ENCODE measurements at places on chromosomes 2 and 18.
A peak's percentile ranks its signal among the peaks of the same experiment; 100 is the strongest.

- DNase-seq: no peak
Observed at GRCh38 chr2:65681503-65681902, 249.1 kb upstream of the SPRED2 start.

- DNase-seq: no peak
Observed at GRCh38 chr2:226556050-226556449, 243.6 kb downstream of the IRS1 start.

GRCh38 chr2:129428086-129428660, 551.3 kb upstream of the RAB6C start:
- DNase-seq: no peak

DNA sequence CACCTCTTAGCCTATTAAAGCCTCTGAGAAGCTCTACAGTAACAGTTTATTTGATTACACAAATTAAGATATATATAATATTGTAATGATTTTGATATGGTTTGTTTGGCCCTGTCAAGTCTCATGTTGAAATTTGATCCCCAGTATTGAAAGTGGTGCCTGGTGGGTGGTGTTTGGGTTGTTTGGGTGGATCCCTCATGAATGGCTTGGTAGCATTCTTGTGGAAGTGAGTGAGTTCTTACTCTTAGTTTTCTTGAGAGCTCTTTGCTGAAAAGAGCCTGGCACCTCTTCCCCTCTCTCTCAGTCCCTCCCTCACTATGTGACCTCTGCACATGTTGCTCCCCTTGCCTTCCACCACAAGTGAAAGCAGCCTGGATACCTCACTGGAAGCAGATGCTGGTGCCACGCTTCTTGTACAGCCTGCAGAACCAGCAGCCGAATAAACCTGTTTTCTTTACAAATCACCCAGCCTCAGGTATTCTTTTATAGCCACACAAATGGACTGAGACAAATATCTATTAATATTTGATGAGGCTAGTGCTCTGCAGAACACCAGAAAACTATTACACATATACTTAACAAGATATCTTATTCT, 52.8 kb downstream of the SLC4A10 start:
- DNase-seq: no peak

GRCh38 chr2:106970471-106971261, 84.7 kb upstream of the ST6GAL2 start:
- DNase-seq: no peak

DNA sequence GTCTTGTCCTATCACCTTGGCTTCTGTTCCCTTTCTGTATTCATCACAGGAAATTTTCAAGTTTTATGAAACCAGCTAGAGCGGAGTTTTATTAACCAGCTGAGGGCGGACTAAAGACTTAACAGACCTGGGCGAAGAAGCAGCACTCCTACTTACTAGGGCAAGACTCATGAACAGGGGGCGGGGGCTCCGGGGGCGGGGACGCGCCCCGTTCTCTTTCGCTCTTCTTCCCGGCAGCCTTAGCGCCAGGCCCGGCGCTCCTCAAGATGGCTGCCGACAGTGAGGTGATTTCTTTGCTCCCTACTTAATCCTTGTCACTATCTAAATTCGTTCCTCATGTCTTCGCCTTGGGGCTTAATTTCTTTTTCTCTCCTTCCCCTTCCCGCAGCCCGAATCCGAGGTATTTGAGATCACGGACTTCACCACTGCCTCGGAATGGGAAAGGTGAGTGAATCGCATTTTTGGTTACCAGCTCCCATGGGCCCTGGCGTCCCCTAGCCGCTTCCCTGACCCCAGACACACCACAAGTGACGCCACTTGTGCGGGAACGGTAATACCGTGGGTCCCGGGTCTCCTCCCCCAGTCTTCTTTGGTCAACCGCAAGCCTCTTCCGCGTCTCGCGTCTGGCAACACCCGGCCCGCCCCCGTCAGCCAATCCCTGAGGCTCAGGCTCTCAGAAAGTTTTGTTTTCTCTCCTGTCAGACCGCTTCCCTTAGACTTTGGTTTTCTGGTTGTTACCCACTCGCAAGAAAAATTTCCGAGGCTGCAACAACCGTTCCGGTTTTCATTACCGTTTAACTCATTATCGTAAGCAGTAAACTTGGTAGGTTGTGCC, at the start of gene RAB3GAP1:
Gene RAB3GAP1, plus strand, starts transcription at position 251 of the 835 bp plus-strand sequence. Its CDS starts 16 bp downstream, at position 267.
- peak; percentile 88 for DNase-seq

DNA sequence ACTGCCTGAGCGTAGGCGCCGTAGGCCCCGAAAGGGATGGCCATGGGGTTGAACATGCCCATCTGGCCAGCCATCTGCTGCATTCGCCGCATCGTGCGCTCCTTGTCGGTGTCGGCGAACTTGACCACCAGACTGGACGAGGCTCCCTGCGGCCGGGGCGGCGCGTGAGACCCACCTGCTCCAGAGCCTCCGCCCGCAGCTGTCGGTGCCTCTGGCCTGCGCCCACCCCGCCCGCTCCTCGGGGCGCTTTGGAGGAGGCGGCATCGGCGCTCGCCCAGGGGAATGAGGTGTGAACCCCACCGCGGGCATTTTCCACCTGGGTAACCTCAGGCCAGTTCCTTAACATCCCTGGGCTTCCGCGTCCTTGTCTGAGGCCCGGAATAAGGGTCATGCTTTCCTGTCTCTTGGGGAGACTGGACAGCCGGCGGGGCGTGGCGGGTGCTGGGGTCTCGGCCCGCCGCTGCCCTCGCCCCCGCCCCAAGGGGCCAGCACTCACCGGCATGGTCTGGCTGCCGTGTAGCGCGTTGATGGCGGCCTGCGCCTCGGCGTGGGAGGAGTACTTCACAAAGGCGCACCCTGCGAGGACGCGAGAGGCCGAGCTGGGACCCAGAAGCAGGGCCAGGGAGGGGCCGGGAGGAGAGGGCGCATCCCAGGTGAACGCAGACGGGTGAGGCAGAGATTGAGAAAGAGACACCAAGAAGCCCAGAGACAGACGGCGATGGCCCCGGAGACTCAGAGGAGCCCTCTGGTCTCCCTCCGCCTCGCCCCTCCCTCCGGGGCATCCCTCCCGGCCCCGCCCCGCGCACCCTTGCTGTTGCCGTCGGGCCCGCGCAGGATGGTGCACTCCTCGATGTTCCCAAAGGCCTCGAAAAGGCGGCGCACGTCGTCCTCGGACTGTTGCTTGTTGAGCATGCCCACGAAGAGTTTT, 291.0 kb downstream of the CELF4 start:
- no peak for DNase-seq

- no peak for DNase-seq
Observed at GRCh38 chr18:24368749-24369148, 28.9 kb downstream of the OSBPL1A start.

GRCh38 chr18:43192408-43192807, 76.9 kb upstream of the RIT2 start:
- DNase-seq: peak; percentile 3

DNA sequence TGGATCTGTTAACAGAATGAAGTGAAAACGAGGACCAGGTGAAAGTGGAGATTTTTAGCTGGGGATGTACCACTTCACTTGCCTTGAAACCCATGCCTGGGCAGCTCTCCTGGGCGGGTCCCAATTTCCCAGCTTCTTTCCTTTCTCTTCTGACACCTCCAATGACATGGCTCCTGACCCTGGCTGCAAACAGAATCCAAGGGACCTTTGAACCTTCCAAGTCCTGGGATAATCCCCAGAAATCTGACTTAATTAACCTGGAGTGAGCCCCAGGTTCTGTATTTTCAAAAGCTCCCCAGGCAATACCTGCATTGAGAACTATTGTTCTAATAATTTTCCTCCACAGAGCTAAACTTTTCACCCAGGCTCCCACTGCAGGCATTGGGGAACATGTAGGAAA, 495.9 kb downstream of the CNTNAP5 start:
- DNase-seq: no peak

- no peak for DNase-seq
Observed at GRCh38 chr18:43160509-43160908, 45.0 kb upstream of the RIT2 start.

- DNase-seq: no peak
Observed at GRCh38 chr2:102052365-102052764, 60.6 kb downstream of the IL1R2 start.

- no peak for DNase-seq
Observed at GRCh38 chr2:513981-514706, 163.1 kb downstream of the TMEM18 start.

Measured in GM13977 (cell line).